Stimulated activated CD4-positive, alpha-beta T cell treated with anti-CD3 and anti-CD28 coated beads, Interleukin-1b, Interleukin-23, amount 100 ng/mL, for 1 hour (primary cell): ENCODE measurements at places on chromosomes 7 and 10.

DNA sequence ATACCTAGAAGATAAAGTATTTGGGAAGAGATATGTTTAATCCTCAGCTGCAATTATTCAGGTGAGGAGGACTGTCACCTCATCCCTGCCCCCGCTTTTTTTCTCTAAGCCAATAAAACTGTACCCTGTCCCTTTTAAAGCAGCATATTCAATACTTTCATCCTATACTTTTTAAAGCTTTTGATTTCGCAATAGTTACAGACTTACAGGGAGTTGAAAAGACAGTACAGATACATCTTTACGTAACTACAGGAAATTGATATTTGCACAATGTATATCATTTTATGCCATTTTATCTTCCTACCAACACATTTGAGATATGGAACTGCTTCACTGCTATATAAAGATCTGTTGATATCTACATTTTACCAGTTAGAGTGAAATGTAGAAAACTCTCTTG, 47.6 kb downstream of the STK17A start:
- DNase-seq: no peak

GRCh38 chr10:132443605-132443982, 46.6 kb downstream of the PWWP2B start:
- DNase-seq: peak; percentile 29

DNA sequence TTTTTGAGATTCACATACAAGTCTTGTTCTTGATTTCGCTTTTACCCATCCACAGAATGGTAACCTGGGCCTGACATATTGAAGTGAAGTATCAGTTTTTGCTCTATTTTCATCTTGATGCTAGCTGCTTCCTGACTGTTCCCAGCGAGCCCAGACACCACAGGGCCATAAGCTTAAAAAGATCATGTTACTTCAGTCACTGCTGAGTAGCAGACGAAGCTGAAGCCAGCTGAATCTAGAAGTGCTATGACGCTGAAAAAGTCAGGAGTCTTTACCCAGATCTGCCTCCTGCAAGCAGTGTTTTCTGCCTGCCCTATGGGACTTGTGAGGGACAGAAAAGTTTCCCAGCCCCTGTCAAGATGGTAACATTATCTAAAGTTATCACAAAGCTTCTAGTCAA, 2.7 kb upstream of the PRXL2A start:
- DNase-seq: no peak

- no peak for DNase-seq
Measured at GRCh38 chr10:34723750-34724149, 91.3 kb downstream of the PARD3 start.

- DNase-seq: no peak
Measured at GRCh38 chr7:74097937-74098614, 14.5 kb downstream of the LIMK1 start.

GRCh38 chr7:7553386-7553785, 13.3 kb upstream of the MIOS start:
- DNase-seq: no peak

- no peak for DNase-seq
Measured at GRCh38 chr10:71531485-71532446, 135.0 kb downstream of the CDH23 start.

DNA sequence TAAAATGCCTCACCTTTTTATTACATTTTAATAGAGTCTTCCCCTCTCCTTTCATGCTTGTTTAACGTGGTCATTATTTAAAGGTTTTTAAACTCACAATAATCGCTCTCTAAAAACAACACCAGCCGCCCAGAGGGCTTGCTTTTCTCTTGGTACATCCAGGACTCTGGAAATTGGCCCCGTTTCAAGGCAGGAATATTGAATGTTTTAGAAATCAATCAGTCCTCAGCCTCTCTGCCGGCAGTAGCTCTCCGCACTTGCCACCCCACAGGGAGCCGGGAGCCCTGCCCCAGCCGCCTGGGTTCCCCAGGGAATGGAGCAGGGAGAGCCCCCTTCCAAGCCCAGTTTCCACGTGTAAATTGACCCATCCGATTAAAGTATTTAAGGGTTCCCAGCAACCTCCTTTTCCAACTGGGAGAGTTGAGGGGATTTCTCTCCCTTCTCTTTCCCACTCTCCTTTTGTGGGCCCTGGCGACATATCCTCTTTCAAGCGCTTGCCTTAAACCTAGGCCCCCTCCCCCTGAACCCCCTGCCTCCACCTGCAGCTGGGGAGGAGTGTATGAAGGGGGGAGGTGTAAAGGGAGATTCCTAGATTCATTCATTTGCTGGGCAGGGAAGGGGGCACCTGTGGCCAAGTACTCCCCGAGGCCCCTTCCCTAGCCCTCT, 1.9 kb downstream of the FGF8 start:
- no peak for DNase-seq

DNA sequence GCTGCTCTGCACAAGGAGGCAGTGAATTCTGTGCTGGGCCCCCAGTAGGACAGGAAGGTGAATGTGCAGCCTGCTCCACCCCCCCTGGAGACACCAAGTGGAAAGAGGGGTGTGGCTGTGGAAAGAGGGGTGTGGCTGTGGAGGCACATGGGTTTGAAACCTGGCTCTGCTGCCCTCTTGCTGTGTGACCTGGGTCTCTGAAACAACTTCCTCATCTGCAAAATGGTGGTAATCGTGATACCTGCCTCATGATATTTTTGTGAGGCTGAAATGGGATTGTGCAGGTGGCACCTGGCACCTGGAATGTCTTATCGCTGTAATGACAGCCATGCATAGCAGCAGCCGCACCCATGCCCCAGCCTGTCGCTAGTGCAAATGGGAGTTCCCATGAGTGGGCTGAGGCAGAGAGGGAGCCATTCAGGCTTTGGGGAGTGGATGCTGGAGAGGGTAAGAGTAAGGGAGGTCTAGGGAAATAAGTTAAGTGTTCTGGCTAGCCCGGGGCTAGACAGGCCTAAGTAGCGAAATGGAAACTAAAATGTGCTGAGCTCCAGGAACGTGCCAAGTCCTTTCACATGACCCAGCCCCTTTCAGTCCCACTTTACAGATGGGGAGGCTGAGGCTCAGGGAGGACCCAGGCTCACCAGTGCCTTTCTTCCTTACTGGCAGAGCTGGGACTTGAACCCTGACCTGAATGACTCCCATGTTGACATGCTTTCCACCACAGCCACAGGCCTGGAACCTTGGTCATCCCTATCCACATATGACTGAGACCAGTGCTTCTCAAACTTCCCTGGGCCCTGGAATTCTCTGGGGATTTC, 35.0 kb downstream of the C10orf105 start:
- DNase-seq: no peak

GRCh38 chr7:16034353-16034752, 347.9 kb upstream of the MEOX2 start:
- DNase-seq: no peak

- DNase-seq: no peak
Measured at GRCh38 chr7:52691257-52691656, 344.2 kb upstream of the POM121L12 start.

GRCh38 chr10:17785276-17785930, 23.7 kb upstream of the MRC1 start:
- no peak for DNase-seq
